ENCODE measurements at places on chromosomes 16 and 17.
A peak's percentile ranks its signal among the peaks of the same experiment; 100 is the strongest.

- no peak for DNase-seq
These were observed 24.0 kb downstream of the IGF2BP1 start for GRCh38 chr17:49021095-49021767.

DNA sequence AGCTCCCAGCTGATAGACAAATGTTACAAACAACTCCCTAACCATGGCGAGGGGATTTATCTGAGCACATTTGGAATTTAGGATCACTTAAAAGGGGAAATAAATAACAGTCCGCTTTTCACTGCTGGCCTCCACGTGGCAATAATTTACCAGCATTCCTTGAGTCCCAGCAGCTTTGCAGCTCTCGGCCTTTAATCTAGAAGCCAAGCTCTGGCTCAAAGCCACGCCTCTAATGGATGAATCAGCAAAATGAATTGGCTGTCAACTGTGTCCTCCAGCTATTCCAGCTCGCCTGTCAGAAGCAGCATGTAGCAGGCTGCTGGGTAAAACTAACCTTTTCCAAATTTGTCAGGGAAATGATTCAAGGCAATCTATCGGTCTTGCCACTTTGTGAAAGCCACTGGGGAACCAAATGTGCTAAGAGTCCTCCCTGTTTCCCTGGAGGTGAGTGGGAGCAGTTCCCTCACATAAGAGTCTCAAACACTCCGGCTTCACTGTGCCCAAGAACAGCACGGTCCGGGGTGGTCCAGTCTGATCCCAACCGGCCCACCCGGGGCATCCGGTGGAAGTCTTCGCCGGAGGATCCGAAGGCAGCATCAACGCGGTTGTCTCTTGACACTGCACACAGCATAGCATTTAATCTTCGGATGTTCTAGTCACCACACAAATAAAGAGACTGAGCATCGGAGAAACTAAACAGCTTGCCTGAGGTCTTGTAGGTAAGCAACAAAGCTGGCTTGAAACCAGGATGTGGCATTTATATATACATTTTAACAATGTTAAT is 143.3 kb downstream of the PARN start:
- DNase-seq, result no peak

GRCh38 chr17:7403727-7403976 is 245 bp downstream of the TMEM256 start:
- DNase-seq, result no peak

DNA sequence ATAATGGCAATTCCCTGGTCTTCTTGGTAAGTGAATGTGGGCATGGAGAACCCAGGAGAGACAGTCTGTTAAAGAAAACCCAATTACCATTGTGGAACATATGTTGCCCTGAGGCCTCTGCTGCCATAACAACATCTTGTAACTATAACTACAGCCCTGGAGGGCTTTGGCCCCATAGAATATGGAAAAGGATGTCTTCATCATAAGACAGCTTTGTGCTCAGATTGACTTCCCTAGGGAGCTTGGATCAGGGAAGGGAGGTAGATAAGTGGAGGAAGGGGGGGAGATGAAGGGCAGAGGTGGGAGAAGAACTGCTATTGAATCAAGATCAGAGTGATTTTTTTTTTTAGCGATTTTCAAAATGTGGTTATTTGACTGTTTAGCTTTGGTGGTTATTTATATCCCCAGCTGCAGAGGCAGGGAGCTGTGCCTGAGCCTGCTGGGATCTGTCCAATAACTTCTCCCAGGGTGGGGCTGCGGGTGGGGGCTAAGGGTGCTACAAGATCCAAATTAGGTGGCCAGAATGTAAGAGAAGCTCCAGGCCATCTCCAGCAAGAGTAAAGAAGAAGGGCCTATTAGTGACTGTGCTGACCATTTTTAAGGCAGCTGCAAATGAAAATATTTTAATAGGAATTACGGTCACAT is 5.3 kb upstream of the KAT7 start:
- DNase-seq, result no peak

- DNase-seq, result no peak
These were observed 4.0 kb upstream of the FBXL20 start for GRCh38 chr17:39405436-39405835.

GRCh38 chr16:30637944-30638343 is 12.8 kb upstream of the PRR14 start:
- no peak for DNase-seq

DNA sequence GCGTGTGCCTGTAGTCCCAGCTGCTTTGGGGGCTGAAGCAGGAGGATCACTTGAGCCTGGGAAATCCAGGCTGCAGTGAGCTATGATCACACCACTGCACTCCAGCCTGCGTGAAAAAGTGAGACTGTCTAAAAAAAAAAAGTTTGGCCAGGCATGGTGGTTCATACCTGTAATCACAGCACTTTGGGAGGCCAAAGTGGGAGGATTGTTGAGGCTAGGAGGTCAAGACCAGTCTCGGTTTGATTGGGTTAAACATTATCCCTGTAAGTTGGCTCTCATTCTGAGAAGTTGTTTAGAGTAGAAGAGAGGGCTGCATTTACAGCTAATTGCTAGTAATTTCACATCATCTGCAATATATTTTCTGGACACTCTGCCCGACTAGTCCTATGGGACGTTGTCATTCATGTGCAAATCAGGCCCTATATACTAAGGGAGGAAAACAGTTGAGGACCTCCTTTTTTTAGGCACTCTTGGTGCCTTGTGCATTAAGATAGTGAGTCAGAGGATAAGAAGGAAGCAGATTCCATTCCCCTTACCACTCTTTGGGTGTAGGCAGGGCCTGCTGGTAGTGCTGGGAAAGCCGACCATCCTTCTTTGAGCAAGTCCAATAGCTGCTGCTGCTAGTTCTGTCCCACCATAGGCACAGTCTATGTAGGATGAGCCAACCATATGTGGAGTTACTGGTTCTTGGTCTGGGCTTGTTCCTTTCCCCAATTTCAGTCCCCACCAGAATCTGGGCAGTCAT is 18.7 kb downstream of the HMOX2 start:
- no peak for DNase-seq

DNA sequence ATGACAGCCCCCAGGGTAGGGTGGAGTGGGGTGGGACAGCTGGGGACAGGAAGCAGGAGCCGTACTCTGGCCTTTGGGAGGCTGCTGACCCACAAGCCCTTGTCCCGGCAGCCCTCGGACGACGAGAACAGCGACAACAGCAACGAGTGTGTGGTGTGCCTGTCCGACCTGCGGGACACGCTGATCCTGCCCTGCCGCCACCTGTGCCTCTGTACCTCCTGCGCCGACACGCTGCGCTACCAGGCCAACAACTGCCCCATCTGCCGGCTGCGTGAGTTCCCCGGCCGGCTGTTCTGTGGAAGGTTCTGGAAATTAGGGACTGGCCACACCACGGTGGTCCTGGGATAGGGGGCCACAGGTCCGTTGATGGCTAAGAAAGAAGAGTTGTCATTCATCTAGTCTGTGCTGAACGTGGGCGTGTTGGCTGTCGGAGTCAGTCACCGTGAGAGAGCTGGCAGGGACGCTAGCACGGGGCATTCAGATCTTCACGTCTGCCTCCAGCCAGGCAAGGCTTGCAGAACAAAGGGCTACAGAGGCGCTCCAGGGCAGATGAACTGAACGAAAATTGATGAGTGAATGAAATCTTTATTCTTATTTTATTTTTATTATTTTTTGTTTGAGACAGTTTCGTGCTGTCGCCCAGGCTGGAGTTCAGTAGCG is 19.8 kb upstream of the NUDT16L1 start:
- no peak for DNase-seq

GRCh38 chr16:81673432-81673831 is 105.7 kb upstream of the PLCG2 start:
- DNase-seq, result no peak

DNA sequence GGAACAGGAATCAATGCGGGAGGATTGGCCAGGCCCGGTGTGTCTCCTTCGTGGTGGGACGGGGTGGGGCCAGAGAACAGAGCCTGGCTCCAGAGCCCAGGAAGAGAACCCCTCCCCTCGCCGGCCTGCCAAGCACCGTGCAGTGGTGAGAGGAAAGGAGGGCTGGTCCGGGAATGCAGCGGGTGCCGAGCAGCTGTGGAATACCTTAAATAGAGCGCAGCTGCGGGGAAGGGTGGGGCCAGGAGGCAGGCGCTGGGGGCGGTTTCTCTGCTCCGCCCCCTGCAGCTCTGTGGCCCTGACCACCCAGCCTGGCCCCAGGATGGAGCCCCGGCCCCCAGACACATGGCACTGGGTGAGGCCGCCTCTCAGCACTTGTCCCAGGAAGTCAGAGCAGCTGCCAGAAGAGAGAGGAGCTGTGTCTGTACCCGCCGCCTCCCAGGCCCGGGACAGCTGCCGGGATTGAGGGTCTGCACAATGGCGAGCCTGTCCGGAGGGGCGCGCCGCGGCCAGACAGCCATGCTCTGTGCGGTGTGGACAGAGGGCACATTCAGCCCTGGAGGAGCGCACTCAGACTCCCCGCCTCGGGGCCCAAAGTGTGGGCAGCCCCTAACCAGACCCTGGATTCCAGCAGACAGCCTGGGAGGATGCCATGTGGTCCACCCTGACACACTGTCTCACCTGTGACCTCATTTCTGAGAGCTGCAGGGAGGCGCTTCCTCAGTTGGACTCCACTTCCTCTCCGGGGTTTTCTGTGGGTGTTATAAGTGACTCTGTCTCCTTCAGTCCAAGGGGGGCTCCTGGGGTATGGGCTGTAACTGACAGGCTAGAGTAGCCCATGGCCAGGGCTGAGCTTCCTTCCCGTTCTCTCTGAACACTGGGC is 268.8 kb downstream of the SEC14L1 start:
- no peak for DNase-seq

- no peak for DNase-seq
These were observed 178.5 kb upstream of the TBX2 start for GRCh38 chr17:61221181-61221580.

DNA sequence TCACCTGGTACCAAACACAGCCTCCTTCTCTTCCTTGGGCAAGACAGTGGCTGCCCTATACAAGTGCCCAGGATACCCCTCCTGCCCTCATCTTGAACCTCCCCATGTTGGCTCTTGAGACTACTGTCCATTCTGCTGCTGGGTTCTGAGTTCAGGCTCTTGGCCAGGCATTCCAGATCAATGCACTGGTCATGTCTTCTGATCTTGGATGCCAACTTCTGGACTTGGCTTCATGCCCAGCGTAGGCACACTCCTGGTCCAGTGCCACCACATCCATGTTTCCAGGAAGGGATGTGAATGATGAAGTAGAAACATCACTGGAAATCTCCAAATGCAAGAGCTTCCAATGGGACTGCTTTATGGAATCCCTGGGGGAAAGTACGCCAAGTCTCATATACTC is 51.5 kb downstream of the DYNLRB2 start:
- DNase-seq, result no peak

DNA sequence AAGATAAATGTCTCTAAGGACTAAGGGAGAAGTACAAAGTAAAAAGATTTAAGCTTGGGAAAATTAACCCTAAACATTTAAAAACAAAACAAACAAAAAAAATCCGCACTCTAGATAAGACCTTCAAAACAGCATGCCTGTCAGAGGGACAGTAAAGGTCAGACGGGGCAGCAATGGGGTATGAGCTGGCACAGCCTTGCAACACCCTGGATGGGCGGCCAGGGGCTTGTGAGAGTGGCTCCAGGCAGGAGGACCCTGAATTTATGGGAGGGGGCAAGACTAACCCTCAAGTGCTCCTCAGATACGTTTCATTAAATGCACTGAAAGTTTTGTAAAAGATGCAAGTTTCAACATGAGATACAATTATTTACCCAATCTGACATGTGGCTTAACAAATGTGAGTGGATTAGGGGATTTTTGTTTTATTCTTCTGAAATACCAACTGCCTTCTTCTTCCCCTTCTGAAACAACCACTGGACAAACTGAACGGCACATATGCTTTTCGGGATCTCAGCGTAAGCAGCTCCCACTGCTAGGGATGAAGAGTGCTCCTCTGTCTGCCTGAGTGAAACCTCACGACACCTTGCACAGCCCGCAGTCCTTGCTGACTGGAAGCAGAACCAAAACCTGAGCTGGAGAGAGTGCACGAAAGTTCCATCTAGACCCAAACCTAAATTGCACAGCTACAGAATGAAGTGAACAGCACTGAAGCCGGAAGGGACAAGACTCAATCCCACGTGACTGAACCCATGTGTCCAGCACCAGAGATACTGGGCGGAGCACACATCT is 128.4 kb downstream of the ANKRD11 start:
- DNase-seq, result no peak

DNA sequence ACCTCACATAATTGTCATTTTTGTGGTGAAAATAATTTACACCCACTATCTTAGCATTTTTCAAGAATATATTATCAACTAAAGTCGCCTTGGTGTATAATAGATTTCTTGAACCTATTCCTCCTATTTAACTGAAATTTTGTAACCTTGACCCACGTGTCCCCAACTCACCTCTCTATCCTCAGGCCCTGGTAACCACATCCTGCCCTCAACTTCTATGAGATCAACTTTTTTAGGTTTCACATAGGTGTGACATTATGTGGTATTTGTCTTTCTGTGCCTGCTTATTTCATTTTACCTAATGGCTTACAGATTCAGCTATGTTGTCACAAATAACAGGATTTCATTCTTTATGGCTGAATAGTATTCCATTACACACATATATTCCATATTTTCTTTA is 73.0 kb upstream of the CNTNAP4 start:
- no peak for DNase-seq

- DNase-seq, result peak; percentile 36
These were observed 13.3 kb upstream of the SDK2 start for GRCh38 chr17:73657473-73658116.

DNA sequence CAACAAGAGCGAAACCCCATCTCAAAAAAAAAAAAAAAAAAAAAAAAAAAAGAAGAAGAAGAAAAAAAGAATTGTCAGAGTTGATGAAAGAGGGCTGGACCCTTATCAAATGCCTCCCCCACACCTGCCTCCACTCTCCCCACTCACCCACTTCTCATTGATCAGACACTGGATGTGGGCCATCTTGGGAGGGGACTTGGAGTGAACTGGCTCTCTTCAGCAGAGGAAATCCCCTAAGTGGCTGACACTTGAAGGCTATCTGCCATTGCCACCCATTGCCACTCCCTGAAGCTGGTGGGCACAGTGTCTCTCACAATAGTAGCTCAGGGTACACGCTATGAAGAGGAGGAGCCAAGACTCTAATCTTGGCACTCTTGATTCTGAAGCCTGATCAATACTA is 1.6 kb downstream of the ITGA2B start:
- no peak for DNase-seq

DNA sequence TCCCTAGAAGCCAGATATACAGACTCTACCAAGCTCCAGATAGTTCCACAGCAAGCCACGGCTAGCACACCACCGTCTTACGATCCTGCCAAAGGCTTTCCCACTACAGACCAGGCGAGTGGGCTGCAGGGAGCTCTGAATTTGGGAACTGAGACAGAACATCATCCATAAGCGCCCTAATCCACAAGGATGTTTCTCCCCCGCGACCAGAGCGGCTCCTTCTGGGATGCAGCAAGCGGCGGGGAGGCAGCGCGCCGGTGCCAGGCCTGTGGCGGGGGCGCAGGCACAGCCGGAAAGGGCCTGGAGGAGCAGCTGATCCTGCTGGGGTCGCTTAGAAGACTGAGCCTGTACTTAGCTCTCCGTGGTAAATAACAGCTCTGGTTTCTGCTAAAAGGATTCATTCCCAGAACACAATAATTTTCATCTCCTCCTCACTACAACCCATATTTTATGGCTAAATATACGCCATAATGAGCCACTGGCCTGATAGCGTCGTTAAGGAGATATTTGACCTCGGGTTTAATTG is 16.2 kb upstream of the FOXF1 start:
- DNase-seq, result no peak

Data from NCI-H187 (cell line).